ENCODE measurements at places on chromosomes 6 and 20. TPM values are rescaled to one million over a fixed set of nuclear protein-coding genes. Genes with fewer than 3 reads are reported as not detected.

Gene SIRPD
- polyA plus RNA-seq: not detected

Gene BTN1A1
- polyA plus RNA-seq: 0.16 TPM

Gene RRAGD
- 25.9 TPM for polyA plus RNA-seq

Gene SYCP2
- 4.9 TPM for polyA plus RNA-seq

Gene CNKSR3
- polyA plus RNA-seq: 62.0 TPM

All from renal pelvis (tissue), 12 donors.